Left forelimb (tissue), 1 donor: ENCODE measurements at places on chromosomes 5 and 9.

DNA sequence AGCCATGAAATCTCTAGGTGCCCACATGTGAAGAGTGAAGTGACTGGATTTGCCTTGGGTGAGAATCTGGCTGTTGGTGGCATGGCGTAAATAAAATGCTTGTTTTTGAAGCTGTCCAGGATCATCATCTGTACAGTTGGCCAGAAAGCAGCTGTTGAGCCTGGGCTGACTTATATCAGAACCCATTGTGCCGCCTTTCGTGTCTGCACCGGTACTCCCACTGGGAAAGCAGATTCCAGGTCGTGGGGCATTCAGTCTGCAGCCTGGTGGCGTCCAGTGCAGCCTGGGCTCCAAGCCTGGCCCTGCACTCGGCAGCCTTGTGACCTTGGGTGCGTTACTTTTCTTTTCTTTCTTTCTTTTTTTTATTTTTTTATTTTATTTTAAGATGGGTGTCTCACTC is 27.8 kb downstream of the PRRC2B start:
- DNase-seq, result no peak

GRCh38 chr9:99819856-99820684 is 1.6 kb upstream of the NR4A3 start:
- peak; percentile 96 for DNase-seq

DNA sequence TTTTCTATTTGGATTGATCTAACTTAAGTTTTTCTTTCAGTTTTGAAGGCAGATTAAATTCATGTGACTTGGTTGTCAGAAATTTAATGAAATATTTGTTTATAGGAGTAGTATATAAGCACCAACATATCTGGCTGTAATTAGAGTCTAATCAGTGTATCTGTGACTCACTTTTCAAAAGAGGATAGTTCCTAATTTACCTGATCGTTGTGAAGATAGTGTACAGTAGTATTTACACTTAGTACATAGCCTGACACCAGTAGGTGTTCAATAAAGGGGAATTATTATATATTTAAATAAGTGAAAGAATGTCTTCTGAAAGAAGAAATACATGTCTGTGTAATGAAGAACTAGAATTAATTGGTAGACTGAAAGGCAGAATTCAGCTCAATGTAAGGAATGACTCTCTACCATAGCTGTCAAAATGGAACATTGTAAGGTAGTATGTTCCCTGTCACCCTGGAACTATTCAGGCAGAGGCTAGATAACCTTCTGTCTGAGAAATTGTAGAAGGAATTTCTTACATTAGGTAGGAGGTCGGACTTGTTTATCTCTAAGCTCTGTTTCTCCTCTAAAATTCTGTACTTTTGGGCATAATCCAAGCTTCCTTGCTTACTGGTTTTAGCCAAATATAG is 8.6 kb downstream of the TGFBR1 start:
- no peak for DNase-seq

DNA sequence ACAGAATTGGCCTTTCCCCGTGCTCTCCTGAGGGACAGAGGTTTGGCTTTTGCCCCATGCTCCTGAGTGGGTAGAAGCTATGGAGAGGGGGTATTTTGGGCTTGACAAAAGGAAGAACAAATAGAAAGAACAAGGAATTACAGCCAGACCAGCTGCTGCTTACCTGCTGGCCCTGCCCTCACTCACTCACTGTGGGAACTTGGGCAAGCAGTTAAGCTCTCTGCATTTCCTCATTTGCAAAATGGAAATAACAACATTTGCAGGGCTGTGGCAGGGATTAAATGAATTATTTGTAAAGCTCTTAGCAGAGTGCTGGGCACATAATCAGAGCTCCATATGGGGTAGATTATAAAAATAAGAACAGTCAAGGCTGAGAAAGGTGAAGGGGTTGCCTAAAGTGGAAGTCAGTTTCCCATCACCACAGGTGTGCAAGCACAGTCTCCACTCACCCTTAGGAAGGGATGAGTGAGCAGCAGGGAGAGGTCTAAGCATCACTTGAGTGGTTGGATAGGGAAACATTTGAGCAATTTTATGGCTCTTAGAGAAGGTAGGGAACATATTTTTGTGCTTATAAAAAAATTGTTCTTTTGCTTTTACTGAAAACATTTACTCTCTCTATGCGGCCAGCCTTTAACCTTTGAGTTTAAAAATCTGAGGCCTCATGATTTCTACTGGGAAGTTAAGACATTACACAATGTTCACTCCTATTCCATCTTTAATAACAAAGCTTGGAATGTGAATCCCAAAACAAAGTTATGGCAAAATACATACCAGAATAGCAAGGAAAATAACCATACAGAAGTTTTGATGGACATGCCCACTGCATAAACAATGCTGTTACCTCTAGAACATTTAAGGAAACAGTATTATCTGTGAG is 42.8 kb upstream of the LHFPL2 start:
- no peak for DNase-seq

DNA sequence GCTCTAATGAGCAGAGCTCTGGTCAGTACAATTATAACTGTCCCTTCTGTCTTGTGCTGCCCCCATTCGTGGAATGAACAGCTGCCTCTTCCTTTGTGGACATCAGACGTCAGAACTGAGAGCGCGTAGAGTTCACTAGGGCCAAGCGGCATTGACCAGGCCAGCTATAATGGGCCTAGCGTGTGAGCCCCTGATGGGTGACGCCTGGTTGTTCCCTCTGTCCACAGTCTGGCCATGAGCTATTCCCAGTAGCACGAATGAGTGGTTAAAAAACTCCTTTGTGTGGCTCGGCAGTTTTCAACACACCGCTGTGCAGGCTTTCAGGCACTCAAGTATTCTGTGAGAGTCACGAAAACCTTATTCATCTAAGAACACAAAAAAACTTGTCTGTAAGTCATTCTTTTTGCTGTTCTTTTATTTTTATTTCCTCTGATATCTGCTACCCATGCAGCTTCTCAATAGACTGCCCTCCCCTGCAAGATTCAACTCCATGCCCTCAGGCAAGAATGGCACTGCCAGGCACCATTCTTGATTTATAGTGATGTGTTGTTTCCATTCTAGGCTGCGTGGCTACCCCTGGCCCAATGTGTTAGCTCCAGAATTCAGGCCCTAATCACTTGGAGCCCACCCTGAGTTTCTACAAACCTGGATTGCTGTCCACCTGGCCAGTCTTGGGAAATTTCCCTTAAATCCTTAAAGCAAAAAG is 52.5 kb downstream of the ANKDD1B start:
- DNase-seq, result no peak

DNA sequence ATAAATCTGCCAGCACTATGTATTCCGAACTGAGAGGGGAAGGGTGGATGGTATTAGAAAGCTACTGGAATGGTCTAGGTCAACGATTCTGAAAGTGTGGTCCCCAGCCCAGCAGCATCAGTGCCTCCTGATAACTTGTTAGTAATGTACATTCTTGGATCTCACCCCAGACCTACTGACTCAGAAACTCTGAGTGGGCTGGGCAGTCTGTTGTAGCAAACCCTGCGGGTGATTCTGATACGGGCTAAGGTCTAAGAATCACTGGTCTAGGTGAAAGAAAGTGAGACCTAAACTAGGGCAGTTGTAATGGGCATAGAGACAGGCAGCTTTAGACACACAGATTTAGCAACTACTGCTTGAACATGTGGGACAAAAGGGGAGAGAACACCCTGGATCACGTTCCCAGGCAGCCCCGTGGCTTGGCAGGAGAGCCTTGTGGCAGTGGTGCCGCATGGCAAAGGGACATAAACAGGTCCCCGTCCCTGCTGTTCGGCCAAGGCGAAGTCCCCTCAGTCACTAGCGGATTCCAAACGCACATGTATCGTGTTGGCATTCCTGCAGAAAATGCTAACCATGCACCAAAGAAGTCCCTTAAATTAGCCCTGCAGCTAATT is 216.3 kb downstream of the TTLL11 start:
- no peak for DNase-seq

- no peak for DNase-seq
These were observed 48.3 kb upstream of the ICE1 start for GRCh38 chr5:5374009-5374715.

DNA sequence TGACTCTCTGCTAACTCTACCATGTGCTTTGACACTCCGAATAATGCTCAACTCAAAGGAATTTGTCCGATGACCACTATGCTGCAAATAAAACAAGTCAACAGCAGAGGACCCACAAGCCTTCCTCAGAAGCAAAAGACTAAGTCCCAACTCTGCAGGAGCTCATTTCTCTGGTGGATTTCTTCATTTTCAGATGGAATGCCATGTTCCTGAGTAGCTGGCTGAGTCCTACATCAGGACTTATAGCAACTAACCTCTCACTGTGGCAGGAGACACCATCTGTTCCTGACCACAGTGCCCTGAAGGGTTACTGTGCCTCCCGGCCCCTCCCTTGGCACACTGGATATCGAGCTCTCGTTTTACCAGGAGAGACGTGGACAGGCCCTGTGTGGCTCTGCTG is 20.8 kb downstream of the LHFPL2 start:
- no peak for DNase-seq

DNA sequence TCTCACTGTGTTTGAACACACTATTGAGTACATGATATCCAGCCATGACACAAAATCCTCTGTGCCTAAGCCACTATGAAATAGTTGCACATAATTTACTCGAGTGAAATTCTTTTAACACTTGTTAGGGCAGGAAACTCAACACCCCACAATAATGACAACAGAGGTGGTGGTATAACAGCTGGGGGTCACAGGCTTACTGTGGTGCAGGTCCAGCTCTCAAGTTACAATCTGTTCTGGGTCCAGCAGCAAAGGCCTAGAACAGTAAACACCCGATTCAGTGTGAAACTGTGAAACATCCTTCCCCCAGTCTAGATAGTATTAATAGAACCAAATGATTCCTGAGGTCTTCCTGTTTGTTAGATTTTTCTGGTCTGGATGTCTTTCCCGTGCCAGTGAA is 102.9 kb upstream of the APC start:
- no peak for DNase-seq

- DNase-seq, result no peak
These were observed 45.7 kb downstream of the PIP5K1B start for GRCh38 chr9:68750786-68751185.

GRCh38 chr5:179759581-179760551 is 27.2 kb downstream of the MAML1 start:
- DNase-seq, result no peak

- DNase-seq, result no peak
These were observed 87.5 kb upstream of the PRRC1 start for GRCh38 chr5:127429928-127430327.

DNA sequence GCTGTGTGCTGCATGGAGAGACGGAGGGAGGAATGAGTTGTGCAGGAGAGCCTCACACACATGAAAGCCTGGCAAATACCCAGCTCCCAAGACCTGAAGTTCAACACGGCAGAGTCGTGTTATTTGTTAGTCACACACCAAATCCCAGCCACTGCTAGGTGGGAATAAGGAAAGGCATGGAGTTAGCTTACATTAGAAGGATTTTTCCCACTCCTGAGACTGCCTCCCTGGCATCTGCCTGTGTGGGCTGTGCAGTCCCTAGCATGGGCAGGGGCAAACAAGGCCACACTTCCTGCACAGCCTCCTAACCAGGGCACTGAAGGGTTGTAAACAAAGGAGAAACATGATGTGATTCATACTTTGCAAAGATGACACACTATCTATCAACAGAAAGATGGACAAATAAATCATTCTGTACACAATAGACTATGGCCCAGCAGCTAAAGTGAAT is 306.8 kb downstream of the SPOCK1 start:
- no peak for DNase-seq

DNA sequence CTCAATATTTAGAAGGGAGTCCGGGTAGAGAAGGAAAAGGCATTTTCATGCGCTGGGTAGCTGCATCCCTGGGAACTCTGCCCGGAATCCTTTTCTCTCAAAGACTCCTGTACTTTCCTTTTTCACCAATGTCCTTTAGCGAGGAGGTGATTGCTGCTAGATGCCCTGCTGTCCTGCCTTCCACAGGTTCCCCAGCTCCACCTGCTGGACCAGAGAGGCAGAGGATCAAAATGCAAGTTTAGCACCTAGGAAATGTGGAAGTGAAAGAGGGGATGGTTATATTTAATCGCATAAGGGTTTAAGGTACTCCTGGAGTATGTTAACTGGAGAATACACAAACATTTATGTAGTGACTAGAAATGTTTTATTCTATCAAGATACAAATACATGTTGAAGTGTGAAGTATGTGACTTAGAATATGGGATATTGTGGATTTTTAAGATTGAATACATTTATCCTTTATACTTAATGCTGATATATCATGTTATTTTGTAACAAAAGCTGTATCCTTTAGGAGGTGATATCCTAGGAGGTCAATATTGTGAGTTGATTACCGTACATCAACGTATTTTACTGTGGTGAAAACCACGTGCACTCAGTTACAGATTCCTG is 145.7 kb downstream of the ARHGAP26 start:
- DNase-seq, result no peak

- DNase-seq, result no peak
These were observed 7.7 kb upstream of the GCNT1 start for GRCh38 chr9:76451234-76451633.

DNA sequence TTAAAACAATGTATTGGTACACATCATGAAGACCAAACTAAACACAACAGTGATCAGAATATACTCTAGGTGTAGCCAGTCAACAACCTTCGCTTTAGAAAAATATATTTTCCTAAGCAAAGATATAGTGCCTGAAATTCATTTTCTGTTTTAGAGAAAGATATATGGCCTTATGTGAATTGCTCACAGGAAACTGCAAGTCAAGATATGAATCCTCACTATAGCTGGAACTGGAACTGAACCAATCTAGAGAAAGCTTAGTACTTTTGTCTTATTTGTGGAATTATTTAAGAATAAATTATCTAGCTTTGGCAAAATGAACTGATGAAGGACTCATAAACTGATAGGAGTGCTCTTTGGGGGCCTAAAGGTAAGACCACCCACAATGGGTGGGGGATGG is 27.3 kb downstream of the GZMK start:
- no peak for DNase-seq

DNA sequence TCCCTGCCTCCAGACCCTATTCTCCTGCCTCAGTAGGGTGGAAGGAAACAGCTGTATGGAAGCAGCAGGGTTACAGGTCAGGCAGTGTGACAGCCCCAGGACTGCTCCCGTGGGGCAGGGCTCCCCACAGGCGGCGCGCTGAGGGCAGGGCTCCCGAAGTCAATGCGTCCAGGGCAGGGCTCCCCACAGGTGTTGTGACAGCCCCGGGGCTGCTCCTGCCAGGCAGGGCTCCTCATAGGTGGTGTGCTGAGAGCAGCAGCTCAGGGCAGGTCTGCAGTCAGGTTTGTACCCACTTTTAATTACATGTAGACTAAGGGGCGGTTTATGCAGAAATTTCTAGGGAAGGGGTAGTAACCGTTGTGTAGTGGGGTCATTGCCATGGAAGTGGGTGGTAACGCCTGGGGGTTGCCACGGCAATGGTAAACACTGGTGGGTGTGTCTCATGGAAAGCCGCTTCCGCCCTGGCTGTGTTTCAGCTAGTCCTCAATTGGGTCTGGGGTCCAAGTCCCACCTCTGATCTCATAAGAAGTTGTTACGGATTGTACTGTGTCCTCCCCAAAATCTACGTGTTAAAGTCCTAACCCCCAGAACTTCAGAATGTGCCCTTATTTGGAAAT is 16.7 kb upstream of the TERT start:
- DNase-seq, result peak; percentile 57

GRCh38 chr5:110269478-110270142 is 456.9 kb downstream of the TMEM232 start:
- no peak for DNase-seq

- DNase-seq, result no peak
These were observed 36.9 kb downstream of the FEM1C start for GRCh38 chr5:115507681-115508080.

GRCh38 chr5:87541676-87542075 is 128.9 kb upstream of the CCNH start:
- no peak for DNase-seq

- DNase-seq, result no peak
These were observed 36.9 kb upstream of the LURAP1L start for GRCh38 chr9:12737871-12738270.

GRCh38 chr5:138491669-138492559 is 26.6 kb downstream of the EGR1 start:
- peak; percentile 96 for DNase-seq
